ENCODE measurements at places on chromosomes 5 and 9.

GRCh38 chr5:55226934-55227663 is at the start of gene MCIDAS:
TSS of gene MCIDAS (minus strand) at chr5:55227315. CDS start at chr5:55227138, 177 bp downstream.
- DNase-seq = no peak

DNA sequence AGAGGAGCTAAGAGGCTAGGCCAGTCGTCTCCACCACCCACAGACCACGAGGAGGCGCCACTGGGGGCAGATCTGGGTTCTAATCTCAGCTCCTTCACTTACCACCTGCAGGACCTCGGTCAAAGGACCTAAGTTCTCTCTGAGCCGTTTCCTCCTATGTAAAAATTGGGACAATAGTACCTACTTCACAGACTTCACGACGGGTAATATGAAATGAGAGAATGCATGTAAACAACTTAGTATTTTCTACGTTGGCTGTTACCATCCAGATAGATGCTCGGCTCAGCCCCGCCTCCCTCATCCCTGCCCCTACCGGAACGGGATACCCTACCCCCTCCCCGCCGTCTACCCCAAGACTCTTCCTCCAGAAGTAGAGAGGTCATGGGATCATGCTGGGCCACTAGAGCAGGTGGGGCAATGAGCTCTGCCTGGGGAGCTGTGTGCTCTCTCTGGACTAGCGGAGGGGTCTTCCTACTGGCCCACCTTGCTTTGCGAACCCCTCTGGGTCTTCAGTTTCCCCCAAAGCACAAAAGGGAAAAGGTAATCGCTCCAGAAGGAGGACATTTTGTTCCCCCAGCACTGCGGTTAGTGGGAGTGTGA is 541 bp downstream of the GNPDA1 start:
- DNase-seq = peak; percentile 76

- DNase-seq = no peak
These were observed 13.5 kb downstream of the FBP1 start for GRCh38 chr9:94625835-94626234.

- no peak for DNase-seq
These were observed 134.5 kb downstream of the SIL1 start for GRCh38 chr5:139063664-139064054.

- no peak for DNase-seq
These were observed 3.8 kb downstream of the IFNA1 start for GRCh38 chr9:21443849-21444625.

- DNase-seq = no peak
These were observed 136.2 kb downstream of the TARS1 start for GRCh38 chr5:33576726-33577590.

DNA sequence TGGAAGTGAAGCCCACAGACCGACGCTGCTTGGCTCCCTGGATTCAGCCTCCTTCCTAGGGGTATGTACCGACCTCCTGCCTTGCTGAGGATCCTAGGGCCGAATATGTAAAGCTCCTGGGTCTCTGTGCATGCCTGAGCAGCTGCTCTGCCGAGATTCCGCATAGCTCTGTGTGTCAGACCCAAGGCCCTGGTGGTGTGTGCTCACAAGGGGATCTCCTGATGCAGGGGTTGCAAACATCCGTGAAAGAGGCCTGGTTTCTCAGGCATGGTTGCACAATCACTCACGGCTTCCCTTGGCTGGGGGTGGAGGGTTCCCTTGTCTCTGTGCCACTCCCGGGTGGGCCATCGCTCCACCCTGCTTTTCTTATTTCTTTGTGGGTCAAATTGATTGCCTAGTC is 19.9 kb upstream of the SVEP1 start:
- no peak for DNase-seq

- no peak for DNase-seq
These were observed 9.8 kb upstream of the RAPGEF6 start for GRCh38 chr5:131644822-131645221.

GRCh38 chr9:136303066-136303824 is 649 bp downstream of the CCDC187 start:
- DNase-seq = no peak

DNA sequence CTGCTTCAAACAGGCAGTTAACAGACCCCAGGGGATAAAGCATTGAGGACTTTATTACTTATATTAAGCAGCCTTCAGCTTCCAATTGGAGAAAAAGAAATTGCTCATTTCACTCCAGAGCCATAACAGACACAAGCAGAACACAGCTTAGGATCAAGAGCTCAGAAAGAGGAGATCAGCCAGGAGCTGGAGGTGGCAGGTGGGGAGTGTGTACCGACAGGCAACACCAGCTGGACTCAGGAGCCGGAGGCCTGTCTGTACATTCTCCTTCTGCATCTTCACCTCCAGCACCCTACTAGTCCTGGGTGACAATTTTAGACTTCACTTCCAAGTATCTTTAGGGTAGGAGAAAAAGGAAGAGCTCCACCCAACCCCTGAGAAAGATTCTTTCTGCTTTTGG is 35.8 kb downstream of the NRG2 start:
- no peak for DNase-seq

- DNase-seq = no peak
These were observed 778 bp downstream of the TRIM41 start for GRCh38 chr5:181223729-181224389.

DNA sequence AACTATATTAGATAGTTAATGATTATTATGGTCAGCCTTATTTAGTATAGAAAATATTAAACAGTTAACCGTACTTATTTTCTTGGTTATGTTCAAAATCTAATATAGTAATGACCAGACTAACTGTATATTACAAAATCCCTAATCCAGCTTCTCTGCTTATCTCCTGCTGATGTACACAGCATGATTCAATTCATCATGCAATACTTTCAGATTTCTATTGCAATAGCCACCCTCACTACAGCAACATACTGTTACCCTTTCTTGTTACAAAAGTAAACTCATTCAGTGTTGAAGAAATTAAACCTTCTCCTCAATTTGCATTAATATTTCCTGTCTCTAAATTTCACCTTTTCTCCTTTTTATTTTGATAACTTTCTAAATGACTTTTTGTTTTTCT is 1375.0 kb upstream of the NUDT12 start:
- DNase-seq = no peak

DNA sequence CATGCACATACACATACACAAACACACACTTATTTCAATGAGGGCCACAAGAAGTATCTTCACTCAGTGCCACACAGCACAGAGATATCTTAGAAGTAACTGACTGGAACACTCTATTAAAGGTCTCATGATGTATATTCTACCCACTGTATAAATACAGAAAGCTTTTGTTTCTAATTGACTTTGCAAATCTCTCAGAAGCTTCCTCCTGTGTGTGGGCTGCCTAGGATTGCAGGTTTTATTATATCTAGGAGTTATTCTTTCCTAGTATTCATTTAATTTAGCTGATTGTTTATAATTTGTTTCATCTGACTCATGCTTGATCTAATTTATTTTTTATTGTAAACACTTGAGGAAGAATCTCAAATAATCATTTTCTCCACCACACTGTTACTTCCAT is 262.4 kb upstream of the ACTBL2 start:
- DNase-seq = no peak

GRCh38 chr9:80144856-80145255 is 573.1 kb downstream of the TLE4 start:
- DNase-seq = no peak

GRCh38 chr5:67537439-67538148 is 341.0 kb upstream of the CD180 start:
- no peak for DNase-seq

DNA sequence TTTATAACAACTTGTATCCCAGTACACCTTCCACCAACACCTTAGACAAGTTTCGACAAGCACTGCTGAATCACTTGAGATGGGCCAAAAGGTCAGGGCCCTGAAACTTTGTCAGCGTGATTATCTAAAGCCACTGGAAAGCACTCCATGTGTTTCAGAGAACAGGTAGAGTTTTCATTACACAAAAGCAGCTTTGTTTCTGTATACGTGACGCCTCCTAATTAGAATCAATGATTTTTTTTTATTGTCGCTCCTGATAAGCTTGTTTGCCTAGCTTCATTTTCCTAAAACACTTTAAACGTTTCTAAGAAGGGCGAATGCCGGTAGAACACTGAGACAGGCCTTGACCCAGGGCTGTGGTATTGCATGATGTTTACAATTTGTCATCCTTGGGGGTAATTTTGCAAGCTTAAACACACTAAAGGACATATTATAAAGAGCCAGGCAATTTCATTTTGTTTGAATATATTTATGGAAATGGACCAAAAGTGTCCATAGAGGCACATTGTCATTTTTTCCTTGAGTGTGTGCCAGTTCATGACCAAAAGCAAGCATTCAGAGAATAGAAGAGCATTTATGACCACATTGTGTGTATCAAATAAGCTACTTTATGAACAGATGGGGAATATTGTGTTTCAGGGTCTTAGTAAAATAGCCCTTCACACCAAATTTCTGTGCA is 193.6 kb downstream of the GLIS3 start:
- DNase-seq = no peak

DNA sequence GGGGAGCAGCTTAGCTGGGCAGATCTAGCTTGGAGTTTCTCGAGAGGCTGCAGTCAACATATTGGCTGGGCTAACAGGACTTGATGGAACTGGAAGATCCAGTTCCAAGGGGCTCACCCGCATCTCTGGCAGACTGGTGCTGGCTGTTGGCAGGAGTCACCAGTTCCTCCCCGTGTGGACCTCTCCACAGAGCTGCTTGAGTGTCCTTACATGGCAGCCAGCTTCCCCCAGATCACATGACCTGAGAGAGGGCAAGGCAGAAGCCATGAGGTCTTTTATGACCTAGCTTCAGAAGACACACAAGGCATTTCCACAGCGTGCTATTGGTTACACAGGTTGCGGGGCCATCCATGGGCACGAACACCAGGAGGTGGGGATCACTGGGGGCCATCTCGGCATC is 26.4 kb upstream of the RXRA start:
- DNase-seq = no peak

- DNase-seq = no peak
These were observed 29.6 kb downstream of the MAML1 start for GRCh38 chr5:179762079-179762780.

- DNase-seq = no peak
These were observed 6.2 kb downstream of the IRF1 start for GRCh38 chr5:132484391-132484725.

GRCh38 chr5:166938071-166938470 is 1353.4 kb upstream of the WWC1 start:
- DNase-seq = no peak

DNA sequence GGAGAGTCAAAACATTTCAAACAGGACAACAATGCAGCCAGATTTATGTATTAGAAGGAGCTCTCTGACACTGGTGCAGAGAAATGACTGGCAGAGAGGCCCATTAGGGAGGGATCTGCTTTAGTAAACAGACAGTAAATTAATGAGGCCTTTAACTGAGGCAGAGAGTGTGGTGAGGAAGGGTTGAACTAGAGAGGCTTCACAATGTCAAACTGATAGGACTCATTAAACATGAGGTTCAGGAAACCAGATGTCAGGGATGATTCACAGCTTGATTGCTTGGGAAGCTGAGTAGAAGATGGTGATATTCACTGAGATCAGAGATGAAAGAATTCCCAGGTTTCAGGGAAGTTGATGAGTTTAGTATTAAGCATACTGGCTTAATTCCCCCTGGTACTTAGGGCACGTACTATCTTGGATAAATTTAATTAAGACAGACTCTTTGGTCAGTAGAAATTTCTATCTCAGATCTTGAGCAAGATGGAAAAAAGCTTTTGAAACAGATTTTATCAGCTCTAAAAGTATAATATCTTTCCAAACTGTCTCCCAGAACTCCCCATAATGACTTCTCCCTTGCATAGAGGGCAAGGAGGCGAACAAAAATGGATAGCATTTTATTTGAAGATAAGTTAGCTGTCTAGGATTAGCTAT is 8.6 kb upstream of the MUSK start:
- DNase-seq = no peak

DNA sequence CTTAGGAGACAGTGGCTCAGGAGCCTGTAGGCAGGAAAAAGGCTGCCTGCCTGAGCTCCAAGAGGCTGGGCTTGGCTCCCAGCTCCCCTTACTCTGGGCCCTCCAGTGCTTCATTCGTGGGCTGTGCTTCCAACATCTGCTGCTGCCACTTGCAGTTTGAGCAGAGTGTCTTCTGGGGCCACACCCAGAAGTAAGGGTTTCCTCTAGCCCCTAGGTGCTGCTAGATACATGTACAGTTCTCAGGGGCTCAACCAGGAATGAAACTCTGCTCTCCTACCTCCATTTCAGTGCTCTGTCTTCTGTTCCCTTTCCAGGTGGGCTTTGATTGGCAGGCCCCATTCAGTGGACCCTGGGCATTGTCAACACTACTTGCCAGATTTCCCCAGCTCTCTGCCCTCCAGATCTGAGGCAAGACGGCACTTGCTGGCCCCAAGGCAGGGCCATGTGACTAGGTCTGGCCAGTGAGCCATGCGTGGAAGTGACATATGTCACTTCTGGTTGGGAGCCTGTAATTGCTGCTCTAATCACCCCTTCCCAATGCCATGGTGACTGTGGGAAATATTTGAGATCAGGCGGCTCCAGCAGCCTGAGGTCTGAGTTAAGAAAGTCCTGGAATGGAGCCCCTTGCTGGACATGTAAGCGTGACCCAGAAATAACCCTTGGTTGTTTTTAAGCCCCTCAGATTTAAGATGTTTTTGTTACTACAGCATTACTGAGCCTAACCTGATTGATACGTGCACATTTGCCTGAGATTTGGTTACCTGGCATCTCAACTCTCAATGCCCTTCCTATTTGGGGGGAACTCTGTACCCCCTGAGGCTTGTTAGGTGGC is 9.4 kb upstream of the BOD1 start:
- no peak for DNase-seq

DNA sequence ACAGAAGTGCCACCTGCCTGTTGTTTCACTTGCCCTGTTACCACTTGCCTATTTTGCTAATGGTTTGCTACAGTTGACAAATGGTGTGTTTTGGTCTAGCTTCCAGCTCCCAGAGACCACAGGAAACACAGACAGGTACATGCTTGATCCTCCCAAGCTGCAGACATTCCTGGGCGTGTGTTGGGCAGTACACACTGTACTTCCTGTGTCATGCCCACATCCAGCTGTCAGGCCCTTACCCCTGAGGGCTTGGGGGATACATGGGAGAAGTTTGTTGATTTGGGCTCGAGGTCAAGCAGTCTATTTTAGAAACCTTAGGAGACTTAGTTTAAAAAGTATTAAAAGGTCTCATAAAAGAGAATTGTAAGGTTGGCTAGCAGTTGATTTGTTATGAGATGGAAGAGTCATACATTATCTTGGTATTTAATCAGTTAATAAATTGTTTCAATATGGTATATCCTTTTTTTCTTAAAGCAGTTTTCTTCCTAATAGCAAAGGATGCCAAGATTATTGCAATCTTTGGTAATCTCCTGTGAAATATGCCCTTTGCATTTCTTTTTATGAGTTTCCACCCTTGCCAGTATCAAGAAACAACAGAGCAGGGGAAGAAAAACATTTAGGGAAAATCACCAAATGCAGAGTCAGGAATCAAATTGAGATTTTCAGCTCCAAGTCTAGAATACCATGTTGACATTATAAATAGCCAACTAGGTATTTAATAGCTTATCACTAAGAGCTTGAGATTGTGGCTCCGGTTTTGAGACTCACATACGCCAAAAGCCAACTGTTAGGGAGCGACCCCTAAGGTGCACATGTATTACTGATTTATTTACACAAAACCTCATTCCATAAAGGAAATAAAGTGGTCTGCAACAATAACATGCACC is 52.3 kb upstream of the CD180 start:
- DNase-seq = no peak

- no peak for DNase-seq
These were observed 52.7 kb downstream of the ADAMTSL1 start for GRCh38 chr9:18526685-18527084.

Data from stimulated activated CD4-positive, alpha-beta T cell treated with anti-CD3 and anti-CD28 coated beads, Interleukin-12 subunit alpha, Interleukin-12 subunit beta, amount 100 ng/mL, for 48 hours (primary cell).